CD8-positive, alpha-beta memory T cell (primary cell): ENCODE measurements at places on chromosomes 16 and 17.

DNA sequence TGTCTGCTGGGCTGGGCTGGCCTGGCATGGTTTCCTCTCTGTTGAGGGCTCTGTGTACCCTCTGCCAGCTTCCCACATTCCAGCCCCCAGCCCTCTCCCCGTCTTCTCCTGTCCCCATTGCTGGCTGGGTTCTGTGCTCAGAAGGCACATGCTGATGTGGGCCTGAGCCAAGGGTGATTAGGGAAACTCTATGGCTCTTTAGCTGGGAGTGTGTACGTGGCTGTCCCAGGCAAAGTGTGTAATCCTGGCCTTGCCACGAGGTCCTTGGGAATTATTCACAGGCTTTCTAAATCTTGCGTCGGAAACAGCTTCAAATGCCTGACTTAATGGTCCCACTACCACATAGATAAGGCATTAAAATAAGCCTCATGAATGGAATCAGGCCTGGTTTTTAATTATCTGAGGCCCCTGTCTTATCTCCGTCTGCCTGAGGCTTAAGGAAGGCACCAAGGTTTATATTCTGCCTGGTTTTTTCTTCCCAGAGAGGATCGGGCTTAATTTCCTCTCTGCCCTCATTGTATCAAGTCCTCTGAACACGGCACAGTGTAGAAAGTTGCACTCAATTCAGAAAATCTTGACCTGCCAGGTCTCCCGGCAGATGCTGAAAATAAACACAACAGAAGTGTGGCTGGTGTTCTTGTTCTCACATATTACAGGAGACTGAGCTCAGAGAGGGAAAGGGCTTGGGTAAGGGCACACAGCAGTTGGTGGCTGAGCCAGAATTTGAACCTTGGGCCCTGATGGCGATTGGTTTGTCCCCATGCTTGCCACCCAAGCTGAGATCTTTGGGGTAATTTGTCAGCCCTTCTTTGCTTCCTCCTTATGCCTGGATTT, 52.9 kb upstream of the LGALS9 start:
- H3K27ac ChIP-seq, result peak overlapping the region; percentile 36
- no peaks in the 10 kb centered on the region for H3K4me1 ChIP-seq
- DNase-seq, result no peak
- H3K27me3 ChIP-seq, result no peaks in the 10 kb centered on the region

DNA sequence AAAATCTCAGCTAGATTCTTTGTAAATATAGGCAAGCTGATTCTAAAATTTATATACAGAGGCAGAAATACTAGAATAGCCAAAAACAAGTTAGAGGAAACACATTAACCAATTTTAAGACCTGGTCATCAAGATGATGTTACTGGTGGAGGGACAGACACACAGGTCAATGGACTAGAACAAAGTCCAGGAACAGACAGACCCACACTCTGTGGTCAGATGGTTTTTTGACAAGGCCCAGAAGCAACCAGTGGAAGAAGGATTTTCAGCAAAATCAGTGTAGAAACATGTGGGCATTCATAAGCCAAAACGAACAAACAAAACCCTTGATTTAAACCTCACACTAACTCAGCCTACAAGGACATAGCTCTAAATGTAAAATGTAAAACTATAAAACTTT, 99.7 kb upstream of the METRNL start:
- no peak overlapping the region for H3K27ac ChIP-seq
- H3K4me1 ChIP-seq, result peaks cover 20% of the 10 kb centered on the region
- DNase-seq, result no peak
- no peaks in the 10 kb centered on the region for H3K36me3 ChIP-seq
- H3K27me3 ChIP-seq, result no peaks in the 10 kb centered on the region
- H3K4me3 ChIP-seq, result no peak overlapping the region

DNA sequence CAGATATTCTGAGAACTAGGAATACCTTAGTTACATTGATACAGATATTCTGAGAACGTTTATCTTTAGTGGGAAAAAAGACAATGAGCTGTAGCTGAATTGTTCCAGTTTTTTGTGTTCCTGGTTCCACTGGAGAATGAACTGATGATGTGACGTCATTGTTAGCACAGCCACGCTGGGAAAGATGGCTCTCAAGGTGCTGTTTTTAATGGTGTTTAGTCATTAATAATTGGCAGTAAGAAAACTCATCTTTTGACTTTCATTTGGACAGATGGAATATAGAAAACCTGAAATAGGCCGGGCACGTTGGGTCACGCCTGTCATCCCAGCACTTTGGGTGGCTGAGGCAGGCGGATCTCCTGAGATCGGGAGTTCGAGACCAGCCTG, 10.4 kb downstream of the FOXK2 start:
- no peak for DNase-seq
- no peak overlapping the region for H3K27ac ChIP-seq
- no peaks in the 10 kb centered on the region for H3K27me3 ChIP-seq
- no peak overlapping the region for H3K4me3 ChIP-seq
- no peaks in the 10 kb centered on the region for H3K36me3 ChIP-seq

DNA sequence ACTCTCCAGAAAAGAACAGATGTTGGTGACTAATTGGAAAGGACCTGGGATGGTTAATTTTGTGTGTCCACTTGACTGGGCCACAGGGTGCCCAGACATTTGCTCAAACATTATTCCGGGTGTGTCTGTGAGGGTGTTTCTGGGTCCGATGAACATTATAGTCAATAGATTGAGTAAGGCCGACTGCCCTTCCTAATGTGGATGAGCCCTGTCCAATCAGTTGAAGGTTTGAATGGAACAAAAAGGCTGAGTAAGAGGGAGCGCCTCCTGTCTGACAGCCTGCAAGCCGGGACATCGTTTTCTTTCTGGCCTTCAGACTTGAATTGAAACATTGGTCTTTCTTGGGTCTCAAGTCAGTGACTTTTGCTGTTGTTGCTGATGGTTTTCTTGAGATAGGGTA, 22.8 kb upstream of the ITPRIPL2 start:
- peaks cover 9% of the 10 kb centered on the region for H3K4me1 ChIP-seq
- no peak overlapping the region for H3K27ac ChIP-seq
- peaks cover 6% of the 10 kb centered on the region for H3K27me3 ChIP-seq
- H3K4me3 ChIP-seq, result no peak overlapping the region
- H3K36me3 ChIP-seq, result no peaks in the 10 kb centered on the region

DNA sequence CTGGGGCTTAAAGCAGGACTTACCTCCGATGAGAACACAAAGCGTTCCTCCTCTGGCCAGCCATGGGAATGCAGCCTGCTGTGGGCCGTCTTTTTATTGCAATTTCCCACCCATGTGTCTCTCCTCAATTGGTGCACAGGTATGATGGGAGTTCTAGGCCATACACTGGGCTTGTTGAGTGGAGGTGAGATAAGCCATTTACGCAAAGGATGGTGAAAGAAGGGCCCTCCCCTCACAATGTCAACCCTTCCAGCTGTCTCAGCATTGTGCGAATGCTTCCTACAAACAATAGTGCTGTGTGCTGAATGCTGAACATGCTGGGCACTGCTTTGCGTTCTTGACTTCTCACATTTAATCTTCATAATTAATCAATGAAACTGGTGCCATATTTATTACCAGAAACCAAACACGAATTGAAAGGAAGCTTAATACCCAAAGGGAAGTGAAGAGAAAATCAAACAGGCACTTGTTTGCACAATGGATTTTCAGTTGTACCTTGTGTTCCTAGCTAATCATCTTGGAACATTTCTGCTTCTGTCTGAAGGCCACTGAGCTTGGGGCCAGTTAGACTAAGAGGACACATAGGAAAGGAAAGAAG, at the start of gene GP2:
TSS of gene GP2 (minus strand) at position 70 of the 598 bp plus-strand sequence. CDS start 1,082 bp downstream, outside the sequence.
- DNase-seq, result no peak
- no peaks in the 10 kb centered on the region for H3K27me3 ChIP-seq
- no peak within 1 kb of the TSS for H3K4me3 ChIP-seq
- H3K27ac ChIP-seq, result no peak within 1 kb of the TSS
- H3K4me1 ChIP-seq, result no peaks in the 10 kb centered on the region

GRCh38 chr16:73062001-73062616, 14.2 kb upstream of the ZFHX3 start:
- no peaks in the 10 kb centered on the region for H3K4me1 ChIP-seq
- no peaks in the 10 kb centered on the region for H3K36me3 ChIP-seq
- H3K27me3 ChIP-seq, result peaks cover 26% of the 10 kb centered on the region
- H3K4me3 ChIP-seq, result no peak overlapping the region
- no peak overlapping the region for H3K27ac ChIP-seq

DNA sequence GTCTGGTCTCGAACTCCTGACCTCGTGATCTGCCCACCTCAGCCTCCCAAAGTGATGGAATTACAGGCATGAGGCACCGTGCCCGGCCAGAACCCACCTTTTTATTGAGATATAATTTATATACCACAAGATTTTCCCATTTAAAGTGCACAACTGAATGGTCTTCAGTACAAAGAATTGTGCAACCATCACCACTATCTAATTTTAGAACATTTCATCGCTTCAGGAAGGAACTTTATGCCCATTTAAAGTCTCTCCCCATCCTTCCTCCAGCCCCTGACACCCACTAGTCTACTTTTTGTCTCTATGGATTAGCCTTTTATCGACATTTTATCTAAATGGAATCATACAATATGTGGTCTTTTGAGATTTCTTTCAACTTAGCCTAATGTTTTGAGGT, 25.4 kb upstream of the HELZ start:
- no peak for DNase-seq
- no peaks in the 10 kb centered on the region for H3K36me3 ChIP-seq
- no peaks in the 10 kb centered on the region for H3K27me3 ChIP-seq
- no peaks in the 10 kb centered on the region for H3K4me1 ChIP-seq
- H3K4me3 ChIP-seq, result no peak overlapping the region

GRCh38 chr17:47274319-47275069, 20.9 kb downstream of the ITGB3 start:
- no peaks in the 10 kb centered on the region for H3K27me3 ChIP-seq
- H3K36me3 ChIP-seq, result no peaks in the 10 kb centered on the region
- no peak overlapping the region for H3K4me3 ChIP-seq
- H3K27ac ChIP-seq, result no peak overlapping the region
- H3K4me1 ChIP-seq, result no peaks in the 10 kb centered on the region

GRCh38 chr17:6995500-6996255, at the start of gene ALOX12:
TSS of gene ALOX12 (plus strand) at chr17:6996049. CDS start at chr17:6996118, 69 bp downstream.
- H3K4me1 ChIP-seq, result no peaks in the 10 kb centered on the region
- no peaks in the 10 kb centered on the region for H3K27me3 ChIP-seq
- H3K27ac ChIP-seq, result no peak within 1 kb of the TSS

DNA sequence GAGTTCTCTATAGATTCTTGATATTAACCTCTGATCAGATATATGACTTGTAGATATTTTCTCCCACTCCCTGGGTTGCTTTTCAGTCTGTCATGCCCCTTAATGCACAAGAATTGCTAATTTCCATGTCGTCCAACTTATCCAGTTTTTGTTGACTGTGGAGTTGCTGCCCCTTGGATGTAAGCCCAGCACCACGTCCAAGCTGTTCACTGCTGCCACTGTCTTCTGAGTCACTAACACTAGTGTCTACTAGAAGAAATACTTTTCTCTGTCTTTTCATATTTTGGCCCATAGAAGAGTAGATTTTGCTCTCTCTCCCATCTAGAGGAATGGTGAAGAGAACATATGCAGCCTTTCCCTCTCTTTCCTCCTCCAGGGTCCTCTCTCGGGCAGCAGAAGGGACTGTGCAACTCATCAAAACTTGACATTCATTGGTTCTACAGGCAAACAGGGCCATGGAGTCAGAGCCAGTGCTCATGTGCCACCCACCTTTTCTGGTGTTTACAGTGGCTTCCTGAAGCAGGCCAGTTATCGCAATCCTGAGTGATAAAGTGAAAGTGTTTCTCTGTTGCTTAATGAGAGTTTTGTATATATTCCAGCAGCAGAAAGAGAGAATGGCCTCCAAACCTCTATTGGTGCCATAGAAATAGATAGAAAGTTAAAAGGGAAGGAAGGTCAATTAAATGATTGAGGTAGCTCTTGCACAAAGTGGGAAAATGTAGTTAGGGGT, 22.6 kb upstream of the PMP22 start:
- no peak for DNase-seq
- no peak overlapping the region for H3K4me3 ChIP-seq
- no peak overlapping the region for H3K27ac ChIP-seq
- H3K27me3 ChIP-seq, result peaks cover 8% of the 10 kb centered on the region
- no peaks in the 10 kb centered on the region for H3K36me3 ChIP-seq
- no peaks in the 10 kb centered on the region for H3K4me1 ChIP-seq

GRCh38 chr17:36505171-36505570, 18.7 kb downstream of the ZNHIT3 start:
- H3K36me3 ChIP-seq, result peaks cover 4% of the 10 kb centered on the region
- no peak for DNase-seq
- no peaks in the 10 kb centered on the region for H3K27me3 ChIP-seq
- H3K4me1 ChIP-seq, result no peaks in the 10 kb centered on the region

GRCh38 chr17:76134911-76135809, 5.9 kb downstream of the FOXJ1 start:
- H3K4me1 ChIP-seq, result peaks cover 8% of the 10 kb centered on the region
- no peak overlapping the region for H3K27ac ChIP-seq
- DNase-seq, result no peak
- no peak overlapping the region for H3K4me3 ChIP-seq
- H3K36me3 ChIP-seq, result no peaks in the 10 kb centered on the region

GRCh38 chr16:48086422-48086821, 69.4 kb downstream of the ABCC12 start:
- H3K4me1 ChIP-seq, result no peaks in the 10 kb centered on the region
- no peak overlapping the region for H3K4me3 ChIP-seq
- H3K36me3 ChIP-seq, result no peaks in the 10 kb centered on the region
- no peaks in the 10 kb centered on the region for H3K27me3 ChIP-seq
- no peak for DNase-seq

GRCh38 chr17:51032850-51033249, 87.8 kb downstream of the SPAG9 start:
- no peak for DNase-seq
- peaks cover 30% of the 10 kb centered on the region for H3K4me1 ChIP-seq
- no peak overlapping the region for H3K27ac ChIP-seq
- H3K4me3 ChIP-seq, result no peak overlapping the region
- no peaks in the 10 kb centered on the region for H3K27me3 ChIP-seq

DNA sequence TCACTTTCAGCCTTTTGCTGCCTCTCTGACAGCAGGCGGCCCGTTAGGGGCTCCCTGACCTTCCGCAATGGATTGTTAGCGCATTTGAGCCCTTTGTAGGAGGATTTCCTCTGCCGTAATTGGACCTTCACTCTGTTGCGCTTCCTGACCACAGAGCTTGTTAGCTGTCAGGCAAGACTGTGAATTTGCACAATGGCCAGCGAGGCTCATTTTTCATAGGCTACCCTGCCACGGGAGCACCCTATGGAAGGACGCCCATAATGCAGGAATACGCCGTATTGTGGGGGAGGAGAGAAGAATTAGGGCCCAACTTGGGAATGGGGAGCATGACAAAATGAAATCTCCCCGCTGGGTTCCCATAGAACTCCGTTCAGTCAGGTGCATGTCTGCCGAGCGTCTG, 205.2 kb upstream of the NLRP1 start:
- DNase-seq, result no peak
- no peak overlapping the region for H3K4me3 ChIP-seq
- H3K27ac ChIP-seq, result no peak overlapping the region

- no peaks in the 10 kb centered on the region for H3K36me3 ChIP-seq
- H3K4me1 ChIP-seq, result no peaks in the 10 kb centered on the region
Measured at GRCh38 chr16:51383909-51384308, 232.8 kb upstream of the SALL1 start.
